ENCODE measurements at places on chromosomes 3 and 15. TPM values are rescaled to one million over a fixed set of nuclear protein-coding genes. Genes with fewer than 3 reads are reported as not detected.

DNA sequence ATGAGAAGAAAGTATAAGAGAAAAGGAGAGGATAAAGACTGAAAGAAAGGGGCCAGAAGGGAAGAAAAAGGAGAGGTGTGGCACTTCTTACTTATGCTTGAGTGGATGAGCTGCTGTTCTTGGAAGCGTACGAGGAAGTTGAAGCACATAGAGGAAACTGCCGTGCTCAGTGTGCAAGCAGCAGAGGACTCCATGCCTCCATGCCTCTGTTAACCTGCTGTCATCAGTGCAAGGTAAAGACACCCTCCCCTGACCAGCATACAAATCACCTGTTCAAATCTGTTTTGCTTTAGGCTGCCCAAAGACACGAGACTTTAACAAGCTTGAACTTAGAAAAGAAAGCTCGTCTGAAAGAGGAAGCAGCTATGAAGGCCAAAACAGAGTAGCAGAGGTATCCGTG is 6.4 kb downstream of the WDR5B start:
- H3K4me3 ChIP-seq, result no peak overlapping the region
- H3K36me3 ChIP-seq, result peaks cover 74% of the 10 kb centered on the region
- H3K4me1 ChIP-seq, result peaks cover 6% of the 10 kb centered on the region
- DNase-seq, result no peak

GRCh38 chr3:117817103-117817502 is 1107.5 kb downstream of the TUSC7 start:
- no peaks in the 10 kb centered on the region for H3K4me1 ChIP-seq
- DNase-seq, result no peak
- no peaks in the 10 kb centered on the region for H3K36me3 ChIP-seq
- no peaks in the 10 kb centered on the region for H3K27me3 ChIP-seq
- no peak overlapping the region for H3K27ac ChIP-seq

DNA sequence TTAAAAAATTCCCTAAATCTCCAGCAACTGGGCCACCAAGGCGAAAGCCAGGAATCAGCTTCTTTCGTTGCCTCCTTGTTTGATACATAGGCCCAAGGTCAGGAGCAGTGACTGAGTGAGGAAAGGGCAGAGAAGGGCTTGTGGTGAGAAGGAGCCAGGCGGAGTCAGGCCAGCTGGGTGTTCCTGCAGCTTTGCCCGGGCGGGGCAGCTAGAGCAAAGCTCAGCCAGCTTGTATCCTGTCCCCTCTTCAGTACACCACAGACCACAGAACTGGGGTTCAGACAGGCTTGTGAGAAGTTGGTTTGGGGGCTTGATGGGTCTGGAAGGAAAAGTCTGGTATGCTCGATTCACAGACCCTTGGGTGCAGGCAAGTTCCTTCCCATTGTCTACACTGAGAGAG is 52.6 kb downstream of the CCK start:
- no peaks in the 10 kb centered on the region for H3K27me3 ChIP-seq
- no peak overlapping the region for H3K4me3 ChIP-seq
- H3K4me1 ChIP-seq, result no peaks in the 10 kb centered on the region
- DNase-seq, result peak; percentile 48
- H3K36me3 ChIP-seq, result peaks cover 30% of the 10 kb centered on the region

Gene CSPG4
- polyA plus RNA-seq, result 15.5 TPM

Gene GHRL
- 383 TPM for polyA plus RNA-seq

Gene ECE2
- not detected for polyA plus RNA-seq
